A549 treated with CpdA at 1 μM for 4 hours (cell line): ENCODE measurements at places on chromosomes 12 and 14. TPM values are rescaled to one million over a fixed set of nuclear protein-coding genes. Genes with fewer than 3 reads are reported as not detected.

KERA gene
- total RNA-seq = not detected in 5 replicates

CCT2 gene
- 284 to 390 TPM (median 299 TPM) in 5 replicates for total RNA-seq

ACSS3 gene
- 0.01 TPM in 1 of 5 replicates, not detected in the others for total RNA-seq

KCNA5 gene
- not detected in 5 replicates for total RNA-seq

DHRS2 gene
- total RNA-seq = 7.4 to 11.1 TPM (median 8.2 TPM) in 5 replicates

CLEC2A gene
- not detected in 5 replicates for total RNA-seq

MSI1 gene
- total RNA-seq = 1.3 to 1.7 TPM (median 1.5 TPM) in 5 replicates

TMEM119 gene
- 0.07 to 0.18 TPM (median 0.10 TPM) in 3 of 5 replicates, not detected in the others for total RNA-seq

EIF2S3B gene
- 0.45 to 1.2 TPM (median 0.67 TPM) in 5 replicates for total RNA-seq

BIN2 gene
- 0.07 to 0.09 TPM in 2 of 5 replicates, not detected in the others for total RNA-seq

BCL2L14 gene
- not detected in 5 replicates for total RNA-seq

CD9 gene
- total RNA-seq = 237 to 263 TPM (median 254 TPM) in 5 replicates

CCDC85C gene
- total RNA-seq = 35.9 to 42.1 TPM (median 38.2 TPM) in 5 replicates

PPP1R1A gene
- 0.10 to 0.21 TPM (median 0.11 TPM) in 3 of 5 replicates, not detected in the others for total RNA-seq

SAMD4A gene
- total RNA-seq = 6.3 to 8.5 TPM (median 6.7 TPM) in 5 replicates

GPR65 gene
- total RNA-seq = not detected in 5 replicates

COL2A1 gene
- total RNA-seq = 0.02 to 0.15 TPM (median 0.08 TPM) in 3 of 5 replicates, not detected in the others

AKAP5 gene
- total RNA-seq = 0.25 to 0.44 TPM (median 0.35 TPM) in 5 replicates

LRRC10 gene
- total RNA-seq = not detected in 5 replicates

RASSF9 gene
- 0.34 to 0.45 TPM (median 0.43 TPM) in 5 replicates for total RNA-seq

BAZ2A gene
- 31.6 to 45.1 TPM (median 42.4 TPM) in 5 replicates for total RNA-seq

FAM186B gene
- 0.08 to 0.15 TPM (median 0.11 TPM) in 5 replicates for total RNA-seq

CLEC4E gene
- 0.07 to 0.30 TPM (median 0.20 TPM) in 4 of 5 replicates, not detected in the other for total RNA-seq

PMEL gene
- total RNA-seq = 0.46 to 1.1 TPM (median 0.77 TPM) in 5 replicates

TCP11L2 gene
- 2.6 to 3.5 TPM (median 2.9 TPM) in 5 replicates for total RNA-seq

KRT82 gene
- not detected in 5 replicates for total RNA-seq
